Caki2 (cell line): ENCODE measurements at places on chromosomes 3 and 15.

- no peak for DNase-seq
Measured at GRCh38 chr3:156274791-156275190, 154.4 kb downstream of the KCNAB1 start.

DNA sequence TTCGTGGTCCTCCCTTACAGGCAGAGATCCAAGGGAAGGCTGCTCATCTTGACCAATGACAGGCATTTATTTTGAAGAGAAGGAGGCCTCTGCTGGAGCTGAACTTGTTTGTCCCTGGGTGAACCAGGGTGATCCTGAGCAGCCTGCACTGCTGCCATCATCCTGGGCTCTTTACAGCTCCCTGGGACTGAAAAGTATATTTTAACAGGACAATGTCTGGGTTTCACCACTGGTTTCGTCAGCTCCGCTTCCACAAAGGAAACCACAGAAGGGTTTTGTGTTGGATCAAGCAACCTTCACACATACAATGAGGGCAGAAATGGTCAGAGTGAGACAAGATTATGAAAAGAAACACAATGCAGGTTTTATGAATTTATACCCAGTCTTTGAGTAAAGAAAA is 400.7 kb upstream of the TPM1 start:
- no peak for DNase-seq

- DNase-seq, result no peak
Measured at GRCh38 chr15:62021991-62022600, 38.2 kb downstream of the VPS13C start.

GRCh38 chr3:73604451-73604850 is 20.3 kb downstream of the PDZRN3 start:
- DNase-seq, result no peak

GRCh38 chr3:127483902-127484591 is 106.5 kb downstream of the TPRA1 start:
- DNase-seq, result no peak

DNA sequence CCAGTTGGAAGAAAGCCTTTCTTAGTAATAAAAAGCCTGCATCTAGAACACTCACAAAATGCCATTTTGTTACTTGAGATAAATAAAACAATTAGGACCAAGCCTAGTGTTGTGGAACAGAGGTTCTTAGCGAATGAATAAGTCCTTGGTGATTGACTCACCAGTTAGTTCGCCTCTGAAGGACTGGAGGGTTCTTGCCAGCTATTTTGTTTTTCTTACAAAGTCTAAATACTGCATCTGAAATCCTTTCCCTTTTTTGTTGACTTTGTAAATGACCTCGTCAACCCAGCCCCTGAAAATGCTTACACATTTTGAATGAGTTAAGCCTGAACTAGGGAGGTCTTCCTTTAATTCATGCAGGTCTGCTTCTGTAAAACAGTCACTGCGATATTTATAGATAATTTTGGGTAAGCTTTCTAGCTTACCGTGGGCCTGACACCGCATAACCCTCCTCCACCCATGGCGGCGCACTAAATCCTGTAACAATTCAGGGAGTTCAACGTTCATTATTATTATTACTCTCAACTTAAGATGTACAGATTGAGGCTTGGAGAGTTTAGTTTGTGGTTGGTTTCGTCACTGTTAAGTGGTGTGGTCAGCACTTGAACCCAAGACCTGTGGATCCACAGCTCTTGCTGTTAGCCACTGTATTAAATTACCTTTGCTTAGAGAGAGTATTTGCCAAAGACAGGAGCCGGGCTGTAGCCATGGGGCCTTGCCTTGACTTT is 45.0 kb upstream of the SACM1L start:
- DNase-seq, result peak; percentile 73

- no peak for DNase-seq
Measured at GRCh38 chr15:48862705-48863104, 15.2 kb upstream of the EID1 start.

DNA sequence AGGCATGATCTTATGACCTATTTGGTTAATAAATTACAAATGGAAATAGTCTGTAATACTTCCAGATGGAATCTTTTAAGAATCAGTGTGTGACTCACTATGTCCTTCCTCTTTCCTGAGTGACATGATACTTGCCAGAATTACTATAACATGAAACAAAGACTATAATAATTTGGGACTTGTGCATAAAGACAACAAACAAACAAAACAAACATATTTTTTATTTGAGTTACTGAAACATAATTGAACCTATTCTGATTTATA is 1268.1 kb downstream of the OTOL1 start:
- no peak for DNase-seq

DNA sequence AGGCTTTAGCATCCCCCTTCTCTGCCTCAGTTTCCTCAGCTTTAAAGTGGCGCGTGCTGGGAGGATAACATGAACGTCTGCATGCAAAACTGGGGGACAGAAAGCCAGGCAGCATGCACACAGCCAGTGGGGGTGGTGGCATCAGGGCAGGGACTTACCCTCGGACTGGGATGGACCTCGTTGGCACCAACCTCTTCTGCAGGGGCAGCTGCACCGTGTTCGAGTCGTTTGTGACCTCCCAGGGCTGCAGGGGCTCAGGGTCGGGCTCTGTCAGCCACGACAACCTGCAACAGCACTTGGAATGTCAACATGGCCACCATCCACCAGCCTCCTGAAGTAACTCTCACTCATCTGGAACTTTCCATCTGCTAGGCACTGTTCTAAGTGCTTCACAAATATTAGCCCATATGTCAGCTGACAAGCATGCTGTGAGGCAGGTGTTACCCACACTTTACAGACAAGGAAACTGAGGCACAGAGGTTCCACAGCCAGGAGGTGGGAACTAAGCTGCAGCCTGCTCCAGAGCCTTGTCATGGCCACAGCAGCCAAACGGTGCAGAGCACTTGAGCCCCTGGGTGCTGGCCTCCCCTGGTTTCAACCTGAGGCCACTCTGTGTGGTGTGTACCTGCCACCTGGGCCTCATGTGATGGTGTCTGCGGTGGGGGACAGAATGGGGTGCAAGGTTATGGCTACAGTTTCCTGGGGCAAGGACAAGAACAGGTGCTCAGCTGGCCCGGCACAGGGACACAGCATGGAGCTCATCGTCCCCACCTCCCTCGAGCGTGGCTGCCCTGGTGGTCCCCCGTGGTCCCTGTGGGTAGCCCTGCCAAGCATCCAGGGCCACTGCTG is 6.7 kb downstream of the C3orf22 start:
- no peak for DNase-seq

- no peak for DNase-seq
Measured at GRCh38 chr3:37627951-37628620, 233.6 kb upstream of the CTDSPL start.

GRCh38 chr3:14393440-14394106 is 8.8 kb upstream of the SLC6A6 start:
- no peak for DNase-seq

- no peak for DNase-seq
Measured at GRCh38 chr15:90840157-90840855, 28.1 kb upstream of the FURIN start.

- peak; percentile 4 for DNase-seq
Measured at GRCh38 chr3:161508852-161509477, 12.4 kb downstream of the OTOL1 start.

DNA sequence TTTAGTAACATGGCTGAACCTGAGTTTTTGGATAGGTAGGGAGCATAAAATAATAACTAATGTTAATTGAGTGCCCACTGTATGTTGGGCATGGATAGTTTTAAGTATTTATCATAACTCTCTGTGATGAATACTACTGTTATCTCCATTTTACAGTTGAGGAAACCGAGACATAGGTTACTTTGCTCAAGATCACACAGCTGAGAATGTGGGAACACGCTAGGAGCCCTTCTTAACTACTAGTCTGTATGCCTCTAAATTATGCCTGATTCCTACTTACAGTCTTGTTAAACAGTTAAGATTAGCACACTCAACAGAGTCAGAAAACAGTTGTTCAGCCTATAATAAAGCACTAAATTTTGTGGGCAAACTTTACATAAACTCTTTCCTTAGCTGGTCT is 2.0 kb upstream of the SIAH2 start:
- no peak for DNase-seq

DNA sequence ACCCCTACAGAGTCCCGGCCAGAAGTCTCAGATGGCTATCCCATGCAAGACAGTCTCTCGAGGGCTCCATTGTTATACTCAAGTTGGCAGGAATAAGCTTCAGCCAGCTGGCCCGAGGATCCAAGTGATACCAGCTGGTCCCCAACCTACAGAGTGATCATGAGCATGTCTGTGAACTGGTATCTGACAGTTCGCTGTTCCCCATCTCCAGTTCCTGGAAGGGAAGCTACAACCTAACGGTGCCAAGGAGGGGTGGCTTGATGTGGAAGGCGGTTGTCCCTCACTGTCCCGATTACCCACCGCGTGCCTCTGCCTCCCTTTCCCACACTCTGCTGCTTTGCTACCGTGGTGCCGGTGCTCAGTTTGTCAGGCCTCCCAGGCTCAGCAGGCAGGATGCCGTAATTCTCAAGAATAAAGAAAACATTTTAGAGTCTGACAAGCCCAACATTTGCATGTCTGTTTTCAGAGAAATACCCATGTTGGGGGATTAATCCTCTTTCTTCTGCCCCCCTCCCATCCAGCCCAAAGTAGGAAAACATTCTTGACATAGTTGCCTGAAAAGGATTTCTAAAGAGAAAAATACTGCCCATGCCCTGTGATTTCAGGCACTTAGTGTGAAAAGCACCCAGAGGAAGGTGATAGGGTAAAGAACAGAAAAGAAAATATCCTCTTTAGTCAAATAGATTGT is 49.4 kb upstream of the HES1 start:
- DNase-seq, result peak; percentile 45

GRCh38 chr3:89375451-89375850 is 268.0 kb downstream of the EPHA3 start:
- DNase-seq, result no peak

DNA sequence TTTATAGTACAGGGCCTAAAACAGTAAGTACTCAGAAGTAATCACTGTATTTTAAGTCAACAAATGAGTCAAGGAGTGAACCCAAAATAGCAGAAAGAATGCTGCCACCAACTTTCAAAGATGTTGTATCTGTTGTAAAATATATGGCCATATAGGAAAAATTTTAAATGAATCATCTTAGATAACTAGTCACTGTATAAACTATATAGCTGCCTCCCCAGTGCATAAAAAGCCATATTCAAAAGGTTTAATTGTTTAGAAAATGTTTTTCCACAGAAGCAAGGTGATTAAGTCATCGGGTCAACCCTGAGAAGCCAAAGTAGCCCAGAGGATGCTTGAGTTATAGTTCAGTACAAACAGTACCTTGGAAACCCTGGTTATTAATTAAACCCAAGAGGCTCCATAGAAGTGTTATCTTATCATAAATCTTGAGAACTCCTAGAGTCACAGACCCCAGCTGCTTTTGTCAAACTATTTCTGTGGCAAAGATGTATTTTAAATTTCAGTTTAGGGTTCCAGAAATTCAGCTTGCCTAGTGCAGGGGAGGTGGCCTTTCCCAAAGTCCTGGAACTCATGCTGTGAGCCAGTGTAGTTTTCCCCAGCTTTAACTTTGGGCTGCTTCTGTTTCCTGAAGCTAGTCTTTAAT is 39.2 kb downstream of the MBNL1 start:
- peak; percentile 94 for DNase-seq

GRCh38 chr3:49716169-49716568 is 3.3 kb downstream of the AMIGO3 start:
- no peak for DNase-seq

DNA sequence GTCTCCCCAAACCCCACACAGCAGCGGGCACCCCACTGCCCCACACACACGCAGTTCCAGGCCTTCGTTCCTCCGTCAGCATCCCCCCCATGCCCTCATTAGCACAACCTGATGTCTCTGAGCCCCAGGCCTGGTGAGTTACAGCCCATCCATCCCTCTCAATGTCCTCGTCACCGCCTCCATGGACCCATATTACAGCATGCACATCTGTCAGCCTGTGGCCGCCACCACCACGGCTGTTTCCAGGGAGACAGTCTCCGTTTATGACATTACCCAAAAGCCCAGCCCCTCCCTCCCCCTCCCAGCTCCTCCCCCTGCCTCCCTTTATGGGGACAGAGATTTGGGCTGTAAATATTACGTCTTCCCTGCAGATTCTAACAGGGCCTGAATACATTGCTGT is 143.1 kb upstream of the LINGO1 start:
- DNase-seq, result no peak

- DNase-seq, result no peak
Measured at GRCh38 chr15:38809621-38810020, 245.0 kb upstream of the RASGRP1 start.

- DNase-seq, result no peak
Measured at GRCh38 chr3:171339598-171339997, 120.6 kb downstream of the TNIK start.

- DNase-seq, result no peak
Measured at GRCh38 chr15:82128401-82129148, 82.8 kb upstream of the MEX3B start.

- no peak for DNase-seq
Measured at GRCh38 chr3:2166552-2166951, 67.9 kb downstream of the CNTN4 start.

GRCh38 chr3:39221141-39221530 is 28.7 kb upstream of the XIRP1 start:
- no peak for DNase-seq

DNA sequence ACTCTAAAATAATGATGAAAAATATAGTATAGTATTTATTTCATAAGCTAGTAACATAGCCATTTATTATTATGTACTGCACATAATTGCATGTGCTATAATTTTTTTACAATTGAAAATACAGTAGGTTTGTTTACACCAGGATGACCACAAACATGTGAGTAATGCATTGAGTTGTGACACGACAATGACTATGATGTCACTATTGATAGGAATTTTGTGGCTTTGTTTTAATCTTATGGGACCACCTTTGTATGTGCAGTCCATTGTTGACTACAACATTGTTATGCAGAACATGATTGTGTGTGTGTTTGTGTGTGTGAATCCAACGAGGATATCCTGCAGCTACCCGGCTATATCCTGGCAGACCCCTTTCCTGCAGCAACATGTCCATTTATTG is 372.2 kb upstream of the MCTP2 start:
- DNase-seq, result no peak
